ENCODE measurements at places on chromosomes 12 and 14. TPM values are rescaled to one million over a fixed set of nuclear protein-coding genes. Genes with fewer than 3 reads are reported as not detected.
A peak's percentile ranks its signal among the peaks of the same experiment; 100 is the strongest.

DNA sequence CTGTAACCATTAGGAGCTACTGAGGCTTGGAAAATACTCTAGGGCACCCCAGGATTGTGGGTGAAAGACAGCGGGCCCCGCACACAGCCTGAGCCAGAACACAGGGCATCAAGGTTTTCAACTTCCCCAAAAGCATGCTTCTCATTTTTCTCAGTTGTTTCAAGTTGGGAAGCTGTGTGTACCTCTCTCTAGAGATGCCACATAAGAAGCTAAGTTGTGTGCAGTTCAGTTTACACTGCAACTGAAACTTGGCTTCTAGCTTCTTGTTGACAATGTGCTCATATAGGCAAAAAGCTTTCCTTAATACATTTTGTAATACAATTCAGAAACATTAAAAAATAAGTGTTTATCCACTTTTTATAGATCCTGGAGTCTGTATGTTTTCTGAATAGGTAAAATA is 88.1 kb upstream of the PTPRR start:
- DNase-seq = no peak

GRCh38 chr12:122862110-122862634 is 26.9 kb downstream of the HIP1R start:
- no peak for DNase-seq

DNA sequence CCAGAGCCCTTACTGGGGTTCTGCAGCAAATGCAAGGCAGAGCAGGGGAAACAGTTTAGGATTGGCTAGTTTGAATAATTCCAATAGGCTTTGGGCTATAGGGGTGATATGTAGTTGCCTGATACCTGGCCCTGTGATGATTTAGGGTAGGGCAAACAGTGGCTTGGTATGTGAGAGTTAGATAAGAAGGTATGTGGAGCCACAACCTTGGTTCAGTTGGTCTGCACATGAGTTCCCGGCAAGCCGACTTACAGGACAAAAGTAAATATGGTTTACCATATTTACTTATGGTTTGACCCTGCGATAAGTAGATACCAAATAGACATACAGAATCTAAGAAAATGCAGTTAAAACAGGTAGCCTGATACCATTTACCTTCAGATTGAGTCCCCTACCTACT is 8.3 kb upstream of the CAPRIN2 start:
- DNase-seq = no peak

The LRTM2 gene
- total RNA-seq = not detected

The ASCL1 gene
- 0.12 TPM for total RNA-seq

- no peak for DNase-seq
Measured at GRCh38 chr14:48553443-48553842, 878.0 kb upstream of the MDGA2 start.

DNA sequence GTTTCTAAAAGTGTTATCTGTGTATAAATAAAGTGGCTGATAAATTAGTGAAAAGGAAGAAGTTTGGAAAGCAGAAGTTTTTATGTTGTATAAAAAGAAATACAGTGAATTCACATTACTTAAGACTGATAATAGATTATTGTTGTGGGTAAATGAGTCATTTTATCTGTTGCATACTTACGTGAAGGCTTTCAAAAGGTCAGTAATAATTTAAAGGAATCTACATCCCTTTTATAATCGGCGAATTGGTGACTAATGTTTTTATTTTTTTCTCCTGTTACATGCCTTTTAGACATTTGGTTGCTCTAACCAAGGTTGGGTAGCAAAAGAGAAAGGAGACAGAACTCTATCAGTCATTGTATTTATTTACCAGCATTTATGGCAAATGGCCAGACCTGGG is 155.9 kb downstream of the SLC41A2 start:
- no peak for DNase-seq

The FAM222A gene
- total RNA-seq = 4.7 TPM

GRCh38 chr12:52879394-52880351 is 25.2 kb downstream of the KRT8 start:
- peak; percentile 89 for DNase-seq

DNA sequence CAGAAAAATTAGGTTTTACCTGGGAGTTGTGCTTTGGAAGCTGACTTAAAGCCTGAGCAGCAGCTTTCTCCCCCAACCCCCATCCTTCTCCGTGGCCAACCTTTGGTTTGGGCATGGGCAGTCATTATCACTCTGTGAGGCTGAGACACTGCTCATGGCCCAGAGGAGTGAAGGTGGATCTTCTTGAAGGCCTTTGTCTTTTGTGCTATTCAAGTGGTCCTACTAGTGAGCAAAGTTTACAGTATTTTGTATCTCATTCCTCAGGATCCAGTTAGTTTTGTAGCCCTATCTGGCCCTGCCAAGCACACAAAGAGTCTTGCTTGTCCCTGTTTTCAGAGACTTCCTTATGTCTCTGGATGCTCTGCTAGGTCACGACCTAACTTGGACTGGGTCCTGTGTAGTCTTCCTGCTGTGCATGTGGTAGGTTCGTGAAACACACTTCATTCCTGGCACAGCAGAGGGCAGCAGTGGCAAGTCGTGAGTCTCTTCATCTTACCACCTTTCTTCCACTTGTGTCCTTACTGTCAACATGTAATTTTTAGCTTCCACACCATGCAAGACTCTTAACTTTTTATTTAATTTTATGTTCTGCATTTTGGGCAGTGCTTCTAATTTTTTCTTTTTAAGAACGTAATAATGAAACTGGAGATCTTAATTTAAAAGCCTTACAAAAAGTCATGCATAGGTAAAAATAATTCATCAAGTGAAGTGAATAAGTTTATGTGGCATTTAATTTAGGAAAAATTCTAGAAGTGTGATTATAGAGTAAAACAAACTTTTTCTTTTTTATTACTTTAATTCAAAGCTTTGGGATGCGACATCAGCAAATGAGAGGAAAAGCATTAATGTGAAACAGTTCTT is 53.7 kb downstream of the APAF1 start:
- peak; percentile 26 for DNase-seq

GRCh38 chr14:90302529-90303303 is 29.0 kb downstream of the NRDE2 start:
- DNase-seq = no peak

DNA sequence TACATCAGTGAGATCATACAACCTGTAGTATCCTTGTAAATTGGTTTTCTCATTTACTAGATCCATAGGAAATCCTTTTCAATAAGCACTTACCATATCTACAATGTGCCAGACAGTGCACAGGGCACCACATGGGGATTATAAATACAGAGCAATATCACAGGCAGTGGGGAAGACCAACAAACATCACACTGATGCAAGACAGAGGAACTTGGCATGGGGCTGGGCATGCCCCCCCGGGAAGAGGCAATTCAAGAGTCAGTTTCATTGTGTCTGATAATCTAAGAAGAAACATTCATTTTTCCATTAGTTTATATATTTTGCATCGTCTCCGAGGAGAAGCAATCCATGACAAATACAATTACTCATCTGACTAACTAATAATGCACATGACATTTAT is 16.2 kb downstream of the NT5DC3 start:
- no peak for DNase-seq

DNA sequence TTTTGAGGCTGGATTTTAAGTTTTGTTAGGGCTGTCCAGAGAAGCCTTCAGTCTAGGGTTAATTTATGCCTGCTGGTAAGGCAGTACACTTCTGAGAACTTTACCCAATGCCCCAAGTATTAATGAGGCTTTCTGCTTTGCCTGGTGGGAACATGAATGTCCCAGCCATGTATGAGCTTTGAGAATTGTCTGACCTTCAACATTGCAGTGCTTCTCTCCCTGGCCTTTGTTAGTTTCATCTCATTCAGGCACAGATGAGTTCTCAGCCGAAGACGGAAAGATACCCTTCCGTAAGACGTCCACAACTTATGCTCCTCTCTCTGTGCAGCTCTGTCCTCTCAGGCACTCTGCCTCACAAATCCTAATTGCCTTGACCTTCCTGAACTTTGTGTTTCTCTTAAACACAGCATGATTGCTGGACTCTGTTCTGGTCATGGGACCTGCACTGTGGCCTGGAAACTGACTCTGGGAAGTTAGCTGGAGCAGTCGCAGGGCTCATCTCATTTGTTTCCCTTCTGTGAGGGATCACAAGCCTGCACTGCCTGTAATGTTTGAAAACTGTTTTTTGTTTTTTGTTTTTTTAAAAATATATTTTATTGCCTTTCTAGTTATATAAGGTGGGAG is 15.7 kb downstream of the CHPT1 start:
- peak; percentile 77 for DNase-seq

DNA sequence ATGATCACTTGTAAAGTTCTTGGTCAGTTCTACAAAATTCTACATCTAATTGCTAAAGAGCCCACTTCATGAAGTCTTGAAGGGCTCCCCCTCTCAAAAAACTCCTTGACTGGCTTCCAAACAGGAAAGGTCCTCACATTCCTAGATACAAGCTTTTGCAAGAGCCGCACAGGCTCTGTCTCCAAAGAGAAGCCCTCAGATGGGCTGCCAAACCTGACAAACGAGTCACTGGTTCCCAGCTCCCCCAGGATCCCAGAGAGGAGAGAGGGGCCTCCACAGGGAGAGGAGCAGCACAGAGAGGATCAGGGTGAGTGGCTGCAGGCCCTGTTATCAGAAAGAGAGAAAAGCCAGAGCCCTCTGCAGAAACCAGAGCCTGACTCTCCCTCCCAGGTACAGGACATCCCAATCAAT is 5.8 kb downstream of the NID2 start:
- DNase-seq = no peak

- no peak for DNase-seq
Measured at GRCh38 chr12:88723219-88723618, 142.9 kb upstream of the KITLG start.

- DNase-seq = no peak
Measured at GRCh38 chr14:71705460-71705859, 226.8 kb upstream of the RGS6 start.

- DNase-seq = no peak
Measured at GRCh38 chr12:23731035-23731434, 218.4 kb downstream of the SOX5 start.

DNA sequence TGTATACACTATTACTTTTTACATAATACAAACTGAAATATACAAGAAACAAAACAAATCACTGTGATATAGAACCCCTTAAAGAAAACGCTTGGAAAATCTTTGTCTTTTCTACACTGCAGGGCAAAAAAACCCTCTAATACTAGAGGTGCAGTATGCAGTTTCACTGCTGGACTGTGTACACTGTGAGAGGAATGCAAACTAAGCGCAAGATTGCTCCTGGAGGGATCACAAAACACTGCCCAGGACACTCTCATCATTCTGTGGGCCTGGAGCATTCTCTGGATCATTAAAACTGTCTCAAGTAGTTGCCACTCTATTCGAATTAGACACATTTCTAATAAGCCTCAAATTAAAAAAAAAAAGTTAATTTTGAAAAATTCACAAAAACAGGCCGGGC is 217.6 kb downstream of the MED13L start:
- no peak for DNase-seq

- DNase-seq = peak; percentile 81
Measured at GRCh38 chr12:22275843-22276242, 58.7 kb downstream of the ST8SIA1 start.

DNA sequence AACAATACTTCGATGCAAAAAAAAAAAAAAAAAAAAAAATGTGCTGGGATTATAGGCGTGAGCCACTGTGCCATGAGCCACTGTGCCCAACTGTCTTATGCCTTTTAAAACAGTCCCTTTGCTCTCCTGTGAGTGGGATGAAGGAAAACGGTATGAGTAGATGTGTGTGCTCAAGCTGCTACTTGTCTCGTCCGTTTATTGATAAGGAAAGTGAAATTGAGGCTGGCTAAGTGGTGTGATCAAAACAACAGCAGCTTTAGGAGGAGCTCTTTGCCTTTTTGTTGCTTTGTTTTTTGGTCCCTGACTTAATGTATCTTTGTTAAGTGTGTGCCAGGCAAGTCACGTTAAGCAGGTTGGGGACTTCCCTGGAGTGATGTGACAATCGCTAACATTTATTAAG is 275.9 kb downstream of the TMEM132C start:
- DNase-seq = no peak

DNA sequence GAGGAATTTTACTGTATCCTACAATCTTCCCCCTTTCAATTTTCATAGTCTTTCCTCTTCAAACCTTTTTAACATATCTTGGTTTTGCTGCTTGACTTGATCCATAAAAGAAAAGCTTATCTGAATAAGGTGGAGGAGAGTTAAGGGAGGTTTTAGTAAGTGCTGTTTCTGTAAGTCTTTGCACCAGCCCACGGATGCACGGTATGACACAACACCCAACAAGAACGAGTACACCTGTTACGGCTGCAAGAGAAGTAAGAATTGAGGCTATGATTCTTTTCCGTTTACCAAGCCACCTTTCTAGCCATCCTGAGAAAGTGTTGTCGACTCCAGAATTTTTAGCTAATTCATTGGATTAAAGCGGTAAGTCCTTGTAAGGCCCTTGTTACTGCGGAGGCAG is 26.1 kb upstream of the CPNE8 start:
- no peak for DNase-seq

The CISTR gene
- not detected for total RNA-seq

DNA sequence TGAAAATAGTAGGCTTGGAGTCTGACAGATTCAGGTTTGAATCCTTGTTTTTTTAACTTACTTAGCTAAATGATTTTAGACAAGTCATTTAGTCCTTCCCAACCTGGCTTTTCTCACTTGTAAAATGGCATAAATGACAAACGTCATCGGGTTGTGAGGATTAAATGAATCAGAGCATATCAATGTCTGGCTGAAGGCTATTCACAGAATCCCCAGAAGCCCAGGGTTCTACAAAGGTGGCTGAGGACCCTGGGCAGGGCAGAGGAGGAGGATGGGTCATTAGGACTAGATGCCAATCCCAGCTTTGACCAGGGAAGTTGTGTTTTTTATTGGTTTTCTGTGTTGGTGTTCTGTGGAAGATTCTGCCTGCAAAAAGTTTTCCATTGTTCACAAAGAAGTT is 7.6 kb upstream of the PTPRB start:
- no peak for DNase-seq

- no peak for DNase-seq
Measured at GRCh38 chr12:50322206-50322605, 38.9 kb upstream of the LIMA1 start.

GRCh38 chr12:16225692-16226091 is 51.8 kb downstream of the SLC15A5 start:
- DNase-seq = no peak

- DNase-seq = no peak
Measured at GRCh38 chr12:52274521-52275120, at the start of gene KRT86. Gene KRT86, plus strand, starts transcription at chr12:52274645. Its CDS starts 27,272 bp downstream, at chr12:52301917.

DNA sequence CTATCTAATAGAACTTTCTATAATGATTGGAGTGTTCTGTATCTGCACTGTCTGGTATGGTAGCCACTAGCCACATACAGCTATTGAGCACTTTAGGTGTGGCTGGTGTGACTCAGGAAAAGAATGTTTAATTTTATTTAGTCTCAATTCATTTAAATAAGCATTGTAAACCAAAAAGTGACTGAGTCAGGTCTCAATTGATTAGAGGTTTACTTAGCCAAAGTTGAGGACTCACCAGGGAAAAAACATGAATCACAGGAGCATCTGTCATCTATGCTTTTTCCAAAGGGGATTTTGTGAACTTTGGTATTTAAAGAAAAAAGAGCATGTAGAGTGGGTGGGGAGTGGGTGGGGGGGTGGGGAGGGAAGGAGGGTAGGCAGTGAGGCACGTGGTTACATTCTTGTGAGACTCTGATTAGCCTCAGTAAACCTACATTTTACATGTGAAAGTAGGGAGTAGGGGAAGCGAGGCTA is 473.1 kb downstream of the ATP23 start:
- no peak for DNase-seq

- peak; percentile 74 for DNase-seq
Measured at GRCh38 chr12:3752741-3753486, at the start of gene CRACR2A. Gene CRACR2A, minus strand, starts transcription at chr12:3753109. Its CDS starts 56,110 bp downstream, at chr12:3696999.

Data from left colon (tissue), 2 donors.